ENCODE measurements at places on chromosomes 4 and X. TPM values are rescaled to one million over a fixed set of nuclear protein-coding genes. Genes with fewer than 3 reads are reported as not detected.

The MTNR1A gene
- 0.46 TPM for total RNA-seq

The SMR3B gene
- not detected for total RNA-seq

The LIMCH1 gene
- 180 TPM for total RNA-seq

The INTU gene
- 28.9 TPM for total RNA-seq

The TEX13D gene
- total RNA-seq: not detected

The HAND2 gene
- not detected for total RNA-seq

The SNCA gene
- total RNA-seq: 337 TPM

The FAM90A26 gene
- total RNA-seq: not detected

The CC2D2A gene
- 24.4 TPM for total RNA-seq

The GRSF1 gene
- 80.7 TPM for total RNA-seq

The CCNA2 gene
- total RNA-seq: 2.3 TPM

The IL3RA gene
- total RNA-seq: 2.9 TPM

The GPR50 gene
- not detected for total RNA-seq

The SOWAHD gene
- total RNA-seq: 0.63 TPM

The ADH1C gene
- total RNA-seq: not detected

The PPP3CA gene
- 288 TPM for total RNA-seq

The STAP1 gene
- total RNA-seq: not detected

The UCP1 gene
- not detected for total RNA-seq
